Pancreas (tissue), 10 donors: ENCODE measurements at places on chromosomes 2 and 18. TPM values are rescaled to one million over a fixed set of nuclear protein-coding genes. Genes with fewer than 3 reads are reported as not detected.

DNA sequence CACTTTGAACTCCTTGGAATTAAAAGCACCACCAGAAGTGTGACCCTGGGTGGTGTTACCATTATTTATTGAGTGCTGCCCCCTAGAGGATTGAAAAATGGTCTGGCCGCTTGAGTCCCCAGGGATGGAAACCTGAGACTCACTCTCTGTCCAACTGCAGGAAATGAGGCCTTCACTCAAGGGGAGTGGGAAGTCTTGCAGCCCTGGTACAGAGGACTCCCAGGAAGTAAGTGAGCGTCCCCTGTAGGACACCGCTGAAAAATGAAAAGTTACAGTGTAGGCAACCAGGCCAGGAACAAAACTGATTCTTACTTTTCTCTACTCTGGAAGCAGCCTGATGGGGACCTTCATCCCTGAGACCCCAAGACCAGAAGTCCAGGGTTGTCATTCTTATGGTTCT is 2.2 kb upstream of the NRP2 start:
- DNase-seq, result no peak

GRCh38 chr18:49722477-49722876 is 90.9 kb downstream of the ACAA2 start:
- DNase-seq, result no peak

DNA sequence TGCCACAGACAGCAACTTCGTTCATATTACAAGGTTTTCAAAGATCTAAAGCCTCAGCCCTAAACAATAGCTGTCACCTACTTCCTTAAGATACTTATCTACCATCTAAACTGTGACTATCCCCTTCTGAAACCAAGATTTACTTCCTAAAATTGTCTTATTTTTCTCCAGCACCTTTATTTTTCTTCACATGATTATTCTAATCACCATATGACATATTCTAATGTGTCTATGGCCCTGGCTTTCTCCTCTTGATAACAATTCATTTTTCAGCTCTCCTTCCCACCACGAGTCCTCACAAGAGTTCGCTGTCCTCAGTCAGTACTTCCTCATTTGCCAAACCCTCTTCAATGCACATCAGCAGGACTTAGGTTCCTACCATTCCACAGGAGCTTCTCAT is 53.9 kb downstream of the RTTN start:
- DNase-seq, result no peak

MOGAT1 gene
- total RNA-seq, result 0.17 TPM

EMX1 gene
- 0.37 TPM for total RNA-seq

FKBP7 gene
- 1.8 TPM for total RNA-seq

FLACC1 gene
- total RNA-seq, result 1.2 TPM

DNA sequence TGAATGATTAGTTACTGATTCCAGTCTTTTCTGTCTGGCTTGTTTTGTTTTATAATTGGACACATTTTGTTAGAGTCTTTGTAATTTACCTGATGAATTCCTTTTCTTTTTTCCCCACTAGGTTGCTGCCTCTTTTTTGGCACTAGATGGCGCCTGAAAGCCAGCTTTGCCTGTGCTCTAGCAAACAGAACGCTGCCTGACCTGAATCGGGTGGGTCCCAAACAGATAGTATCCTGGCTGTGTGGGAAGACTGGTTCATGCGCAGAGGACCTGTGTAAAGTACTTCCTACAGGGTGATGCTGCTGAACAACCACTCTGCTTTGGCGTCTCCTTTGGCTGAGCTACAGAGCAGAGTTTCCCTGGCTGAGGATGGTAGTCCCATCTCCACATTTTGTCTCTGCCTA is 288.2 kb downstream of the IKZF2 start:
- no peak for DNase-seq

DNA sequence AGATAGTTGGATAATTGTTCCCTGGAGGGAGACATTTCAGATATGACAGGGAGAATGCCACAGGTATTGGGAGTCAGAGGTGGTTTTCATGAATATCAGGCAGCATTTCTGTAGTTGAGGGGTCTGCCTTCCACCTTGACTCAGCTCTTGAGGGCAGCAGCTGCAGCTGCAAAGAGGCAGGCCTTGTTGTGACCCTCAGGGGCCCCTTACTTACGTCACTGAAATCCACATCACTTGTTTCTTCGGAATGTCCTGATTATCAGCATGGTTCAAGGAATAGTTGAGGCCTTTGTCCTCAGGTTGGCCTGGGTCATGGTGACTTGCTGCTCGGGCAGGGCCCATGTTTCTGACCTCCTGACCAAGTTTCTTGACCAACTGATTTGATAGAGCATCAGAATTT is 46.9 kb downstream of the TMEM17 start:
- no peak for DNase-seq

NIFK gene
- total RNA-seq, result 28.9 TPM
